ENCODE measurements at places on chromosomes 16 and 17. TPM values are rescaled to one million over a fixed set of nuclear protein-coding genes. Genes with fewer than 3 reads are reported as not detected.

DNA sequence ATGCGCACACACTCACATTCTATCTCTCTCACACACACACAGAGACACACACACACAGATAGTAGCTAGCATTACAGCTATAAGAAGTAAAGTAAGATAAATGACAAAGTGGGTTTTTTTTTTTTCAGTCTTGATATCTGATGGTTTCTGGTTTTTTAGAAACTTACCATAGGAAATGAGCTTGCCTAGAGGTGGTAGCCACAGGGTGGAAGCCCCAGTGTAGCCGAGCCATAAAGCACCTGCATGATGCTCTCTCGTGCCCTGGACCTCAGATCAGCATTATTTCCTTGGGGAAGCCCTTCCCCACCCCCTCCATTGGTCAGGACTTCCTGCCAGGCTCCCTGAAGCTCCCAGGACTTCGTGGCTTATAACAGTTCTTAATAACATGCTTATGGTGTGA is 264.3 kb upstream of the C16orf82 start:
- no peak for DNase-seq

GRCh38 chr16:75288596-75289120 is 37.2 kb upstream of the BCAR1 start:
- DNase-seq: no peak

GRCh38 chr17:45794840-45795239 is 10.7 kb downstream of the CRHR1 start:
- DNase-seq: no peak

Gene NPIPA8
- 0.80 TPM for total RNA-seq

- DNase-seq: no peak
Observed at GRCh38 chr16:81061871-81062608, 15.0 kb downstream of the C16orf46 start.

DNA sequence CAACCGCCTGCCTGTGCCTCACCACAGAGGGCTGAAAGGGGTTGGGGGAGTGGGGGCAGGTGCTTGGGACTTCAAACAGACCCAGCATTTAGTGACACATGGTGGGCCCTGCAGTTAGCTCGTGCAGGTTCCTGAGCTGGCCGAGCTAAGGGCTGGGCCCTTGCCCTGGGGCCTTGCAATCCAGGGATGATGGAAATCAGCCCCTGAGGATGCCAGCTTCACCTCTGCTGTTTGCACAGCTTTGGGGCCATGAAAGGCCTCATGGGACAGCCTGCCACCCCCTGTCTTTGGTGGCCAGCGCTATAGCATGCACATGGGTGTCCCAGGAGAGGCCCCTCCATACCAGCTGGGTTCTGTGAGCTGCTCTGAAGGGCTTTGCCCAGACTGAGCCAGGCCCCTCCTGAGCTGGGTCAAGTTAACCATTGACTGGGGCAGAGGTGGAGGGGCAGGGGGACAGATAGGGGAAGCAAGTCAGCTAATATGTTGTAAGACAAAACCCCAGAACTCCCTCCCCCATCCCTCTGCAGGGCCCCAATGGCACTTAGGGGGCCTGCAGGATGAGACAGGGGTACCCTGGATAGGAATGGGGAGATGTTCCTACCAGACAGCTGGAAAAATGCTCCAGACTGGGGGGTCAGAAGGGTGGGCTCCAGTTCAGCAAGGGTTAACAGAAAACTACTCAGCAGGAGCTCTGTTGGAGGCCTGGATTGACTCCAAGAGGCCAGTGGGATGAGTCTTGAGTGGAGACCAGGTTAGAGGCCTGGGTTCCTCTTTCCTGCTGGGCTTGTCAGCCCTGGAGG is 692 bp downstream of the PRR15L start:
- DNase-seq: no peak

Gene TM4SF5
- not detected for total RNA-seq

DNA sequence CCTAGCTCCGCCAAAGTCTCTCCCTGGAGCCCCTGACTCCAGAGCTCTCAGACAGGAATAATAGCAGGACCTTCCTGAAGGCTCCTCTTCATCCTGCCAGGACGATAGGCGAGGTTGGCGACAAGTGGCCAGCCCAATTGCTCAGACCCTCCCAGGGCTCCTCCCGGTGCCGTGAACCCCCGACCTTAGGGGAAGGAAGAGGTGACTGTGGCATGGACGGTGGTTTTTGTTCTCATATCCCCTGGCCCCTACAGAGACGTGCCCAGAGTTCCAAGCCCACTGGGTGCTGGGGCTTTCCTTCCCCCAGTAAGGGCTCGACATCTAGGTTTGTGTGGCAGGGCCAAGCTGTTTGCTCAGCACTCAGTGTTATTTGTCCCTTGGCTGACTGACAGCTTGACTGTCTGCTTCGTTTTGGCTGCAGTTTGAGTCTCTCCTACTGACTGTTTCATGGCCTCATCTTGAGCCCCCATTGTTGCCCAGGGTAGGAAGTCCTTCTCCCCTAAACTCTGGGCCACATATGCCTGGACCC is 4.6 kb upstream of the ADCY7 start:
- no peak for DNase-seq

Gene TMEM238L
- total RNA-seq: not detected
